ENCODE measurements at places on chromosomes 12 and 14.

- DNase-seq: no peak
Observed at GRCh38 chr12:110262442-110263388, 18.3 kb upstream of the ATP2A2 start.

GRCh38 chr12:54598970-54599369, 10.5 kb upstream of the PPP1R1A start:
- no peak for DNase-seq

GRCh38 chr12:69425417-69425816, 44.8 kb upstream of the FRS2 start:
- no peak for DNase-seq

DNA sequence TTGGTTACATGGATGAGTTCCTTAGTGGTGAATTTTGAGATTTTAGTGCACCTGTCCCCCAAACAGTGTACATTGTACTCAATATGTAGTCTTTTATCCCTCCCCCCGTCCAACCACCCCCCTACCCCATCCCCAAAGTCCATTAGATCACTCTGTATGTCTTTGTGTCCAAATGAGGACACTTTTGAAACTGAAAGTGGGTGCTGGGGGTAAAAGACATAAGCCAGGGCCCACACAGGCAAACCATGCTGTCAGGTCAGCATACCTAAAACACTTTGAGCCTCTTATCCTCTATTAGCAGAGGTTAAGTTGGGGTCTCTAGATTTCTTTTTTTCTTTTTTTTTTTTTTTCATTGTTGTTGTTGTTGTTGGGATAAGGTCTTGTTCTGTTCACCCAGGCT, 31.3 kb upstream of the KICS2 start:
- no peak for DNase-seq

- no peak for DNase-seq
Observed at GRCh38 chr12:113645603-113646002, 173.9 kb upstream of the LHX5 start.

DNA sequence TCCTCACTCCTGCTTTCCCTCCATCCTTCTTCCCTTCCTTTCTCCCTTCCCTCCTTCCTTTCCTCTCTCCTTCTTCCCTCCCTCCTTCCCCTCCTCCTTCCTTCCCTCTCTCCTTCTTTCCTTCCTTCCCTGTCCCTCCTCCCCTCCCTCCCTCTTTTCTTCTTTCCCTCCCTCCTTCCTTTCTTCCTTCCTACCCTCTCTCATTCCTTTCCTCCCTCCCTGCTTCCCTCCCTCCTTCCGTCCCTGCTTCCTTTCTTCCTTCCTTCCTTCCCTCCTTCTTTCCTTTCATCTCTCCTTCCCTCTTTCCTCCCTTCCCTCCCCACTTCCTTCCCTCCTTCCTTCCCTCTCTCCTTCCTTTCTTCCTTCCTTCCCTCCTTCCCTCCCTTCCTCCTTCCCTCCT, 39.0 kb downstream of the NOS1 start:
- DNase-seq: no peak

DNA sequence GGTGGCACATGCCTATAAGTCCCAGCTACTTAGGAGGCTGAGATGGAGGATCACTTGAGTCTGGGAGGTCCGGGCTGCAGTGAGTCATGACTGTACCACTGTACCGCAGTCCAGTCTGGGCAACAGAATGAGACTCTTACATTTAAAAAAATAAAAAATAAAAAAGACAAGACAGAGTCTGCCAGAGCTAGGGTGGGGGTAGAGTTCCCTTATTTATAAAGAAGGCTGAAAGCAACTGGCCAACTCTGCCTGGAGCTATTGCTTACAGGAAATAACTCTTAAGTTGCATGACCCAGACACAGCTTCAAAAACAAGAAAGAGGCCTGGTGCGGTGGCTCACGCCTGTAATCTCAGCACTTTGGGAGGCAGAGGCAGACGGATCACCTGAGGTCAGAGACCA, 31.5 kb downstream of the NUMB start:
- DNase-seq: no peak

DNA sequence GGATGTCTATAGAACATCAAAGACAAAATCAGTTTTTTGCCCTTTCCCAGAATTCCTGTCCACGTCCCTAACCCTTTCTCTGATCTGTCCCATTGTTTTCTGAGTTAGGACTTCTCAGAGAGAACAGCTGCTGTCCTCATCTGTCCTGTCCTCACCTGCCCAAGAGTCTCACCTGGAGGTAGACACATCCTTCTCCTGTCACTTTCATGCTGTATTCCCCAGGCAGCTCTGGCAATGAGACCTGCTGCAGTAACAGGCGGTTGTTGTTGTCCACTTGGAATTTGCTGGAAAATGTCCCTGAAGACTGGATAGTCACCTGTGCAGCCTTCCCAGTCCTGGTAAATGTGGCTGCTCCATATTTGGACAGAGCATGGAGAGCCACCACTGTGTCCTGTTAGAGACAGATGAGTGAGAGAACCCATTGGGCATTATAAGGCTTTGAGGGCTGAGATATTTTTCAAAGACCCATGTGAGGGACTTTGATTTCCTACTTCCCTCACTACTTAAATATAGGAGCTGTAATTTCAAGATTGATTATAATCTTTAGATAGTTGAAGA, 43.2 kb downstream of the A2M start:
- no peak for DNase-seq

DNA sequence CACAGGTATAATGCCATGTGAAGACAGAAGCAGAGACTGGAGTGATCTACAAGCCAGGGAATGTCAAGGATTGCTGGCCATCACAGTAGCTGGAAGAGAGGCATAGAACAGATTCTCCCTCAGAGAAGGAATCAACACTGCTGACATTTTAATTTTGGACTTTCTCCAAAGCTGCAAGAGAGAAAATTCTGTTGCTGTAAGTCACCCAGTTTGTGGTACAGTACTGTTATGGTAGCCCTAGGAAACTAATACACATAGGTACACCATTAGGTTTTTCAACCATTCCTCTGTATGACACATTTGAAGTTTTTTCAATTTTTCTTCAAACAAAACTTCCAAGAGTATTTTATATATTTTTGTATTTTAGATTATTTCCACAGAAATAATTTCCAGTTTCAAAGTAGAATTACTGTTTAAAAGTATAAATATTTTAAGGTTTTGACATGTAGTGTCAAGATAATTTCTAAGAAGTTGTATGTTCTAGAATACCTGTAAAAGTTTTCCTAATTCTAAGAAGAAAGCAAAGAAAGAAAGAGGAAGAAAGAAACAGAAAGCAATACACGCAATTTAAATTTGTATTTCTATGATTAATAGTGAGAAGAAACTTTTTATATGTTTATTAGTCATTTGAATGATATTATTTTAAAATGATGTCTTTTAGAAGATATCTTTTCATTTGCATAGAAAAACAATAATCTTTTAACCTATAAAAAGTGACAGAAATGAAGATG, 64.9 kb upstream of the CATSPERB start:
- DNase-seq: no peak

GRCh38 chr12:81726634-81727033, 32.5 kb downstream of the PPFIA2 start:
- no peak for DNase-seq

DNA sequence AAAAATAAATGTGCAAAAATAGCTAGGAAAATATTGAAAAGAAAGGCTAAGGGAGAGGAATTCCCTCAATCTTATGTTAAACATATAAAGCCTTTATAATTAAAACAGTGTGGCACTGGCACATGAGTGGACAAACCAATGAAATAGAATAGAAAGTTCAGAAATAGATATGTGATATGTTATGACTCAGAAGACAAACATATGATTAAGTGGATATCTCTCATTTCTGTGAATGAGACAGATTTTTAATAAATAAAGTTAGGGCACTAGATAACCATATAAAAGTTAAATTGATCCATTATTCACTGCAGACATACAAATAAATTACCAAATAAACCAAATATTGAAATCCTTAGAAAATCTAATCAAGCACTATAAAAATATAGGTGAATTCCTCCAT, 73.0 kb downstream of the ALG10B start:
- DNase-seq: no peak

DNA sequence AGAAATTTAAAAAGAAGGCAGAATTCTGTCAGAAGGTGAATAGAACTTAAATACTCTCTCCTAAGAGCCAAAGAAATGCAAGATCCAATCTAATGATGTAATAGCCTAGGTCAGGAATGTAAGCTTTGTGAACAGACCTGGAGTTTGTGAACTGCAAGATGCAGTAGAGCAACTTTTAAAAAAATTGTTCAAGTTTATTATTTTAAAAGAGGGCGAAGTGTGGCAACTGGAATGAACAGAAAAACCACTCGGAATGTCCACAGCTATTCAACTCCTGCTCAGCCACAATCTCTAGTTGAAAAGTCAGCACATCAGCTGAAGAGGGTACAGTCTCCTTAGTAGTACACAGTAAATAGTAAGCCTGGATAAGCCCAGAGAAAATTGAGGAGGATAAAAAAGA, 228.8 kb downstream of the PPFIA2 start:
- no peak for DNase-seq

DNA sequence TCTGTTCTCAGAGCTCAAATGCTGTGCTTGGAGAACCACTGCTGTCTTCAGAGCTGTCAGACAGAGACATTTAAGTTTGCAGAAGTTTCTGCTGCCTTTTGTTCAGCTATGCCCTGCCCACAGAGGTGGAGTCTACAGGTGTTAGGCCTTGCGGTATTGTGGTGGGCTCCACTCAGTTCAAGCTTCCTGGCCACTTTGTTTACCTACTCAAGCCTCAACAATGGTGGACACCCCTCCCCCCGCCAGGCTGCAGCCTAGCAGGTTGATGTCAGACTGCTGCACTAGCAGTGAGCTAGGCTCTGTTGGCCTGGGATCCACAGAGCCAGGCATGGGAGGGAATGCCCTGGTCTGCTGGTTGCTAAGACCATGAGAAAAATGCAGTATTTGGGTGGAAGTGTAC, 323.8 kb downstream of the BCAT1 start:
- no peak for DNase-seq

- DNase-seq: no peak
Observed at GRCh38 chr14:103164779-103165178, 41.5 kb downstream of the TNFAIP2 start.

GRCh38 chr12:113399490-113399889, 4.2 kb downstream of the SDS start:
- no peak for DNase-seq

All from stimulated activated CD4-positive, alpha-beta T cell treated with anti-CD3 and anti-CD28 coated beads, Interleukin-15, amount 100 ng/mL, for 48 hours (primary cell).